ENCODE measurements at places on chromosomes 5 and 9. TPM values are rescaled to one million over a fixed set of nuclear protein-coding genes. Genes with fewer than 3 reads are reported as not detected.

Gene PRRX2
- 0.20 TPM for total RNA-seq

DNA sequence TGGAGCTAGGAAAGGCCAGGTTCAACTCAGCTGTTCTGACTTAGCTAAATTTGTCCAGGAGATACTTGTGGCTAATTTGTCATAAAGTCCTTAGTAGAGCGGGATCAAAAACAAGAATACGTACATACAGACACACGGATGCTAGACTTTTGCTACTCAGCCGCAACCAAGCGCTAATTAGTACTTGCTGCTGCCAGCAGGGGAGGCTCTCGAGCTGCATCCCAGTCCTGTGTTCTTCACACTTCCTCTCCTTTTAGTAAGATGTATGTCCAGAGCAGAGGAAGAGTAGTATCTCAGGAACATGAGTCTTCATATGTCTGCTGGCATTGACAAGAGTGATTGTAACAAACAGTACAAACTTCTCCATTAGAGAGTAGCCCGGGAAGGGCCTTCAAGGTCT lies 58.3 kb downstream of the CYFIP2 start:
- DNase-seq = no peak

Gene YTHDC2
- 13.4 TPM for total RNA-seq

DNA sequence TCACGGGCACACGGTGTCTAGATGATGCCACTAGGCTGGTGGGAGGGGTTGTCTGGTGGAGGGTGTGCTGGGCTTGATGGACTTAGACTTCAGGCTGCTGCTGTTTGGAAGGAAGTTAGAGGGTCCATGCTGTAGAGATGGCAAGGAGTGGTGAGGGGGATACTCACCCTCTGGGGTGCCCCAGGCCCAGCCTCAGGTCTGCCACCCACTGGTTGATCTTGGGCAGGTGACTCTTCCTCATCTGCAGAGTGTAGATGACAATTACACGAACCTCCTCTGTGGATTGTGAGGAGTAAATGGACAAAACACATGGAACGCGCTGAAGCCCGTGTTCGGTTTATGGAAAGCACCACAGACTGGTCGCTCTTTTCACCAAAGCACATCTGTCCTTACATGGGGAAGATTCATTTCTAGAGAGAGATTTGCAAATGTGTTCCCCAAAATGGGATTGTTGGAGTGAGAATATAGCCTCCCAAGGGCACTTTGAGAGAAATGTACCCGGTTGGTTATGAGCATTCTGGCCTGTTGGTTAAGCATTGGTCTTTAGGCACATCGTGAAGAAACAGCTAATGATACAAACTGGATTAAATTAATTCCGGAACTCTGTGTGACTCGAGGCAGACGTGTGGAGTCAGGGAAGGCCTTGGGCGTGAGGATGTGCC lies 58.2 kb downstream of the ZNF618 start:
- DNase-seq = no peak

DNA sequence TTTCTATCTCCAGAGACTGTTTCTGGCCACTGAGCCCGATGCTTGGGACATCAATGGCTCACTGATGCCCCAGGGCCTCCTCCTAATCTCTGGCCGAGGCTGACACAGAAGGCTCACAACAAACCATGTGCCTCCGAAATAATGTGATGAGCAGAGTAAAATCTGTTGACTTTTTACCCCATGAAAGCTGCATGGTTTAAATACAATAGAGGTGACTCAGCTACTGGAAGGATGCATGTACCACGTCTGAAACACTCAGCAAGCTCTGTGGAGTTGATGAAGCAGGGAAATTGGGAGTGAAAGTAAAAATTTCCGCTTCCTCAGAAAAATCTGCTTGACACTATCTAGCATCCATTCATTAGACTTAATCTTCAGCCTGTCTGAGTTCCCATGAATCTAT lies 111.1 kb upstream of the EQTN start:
- no peak for DNase-seq

DNA sequence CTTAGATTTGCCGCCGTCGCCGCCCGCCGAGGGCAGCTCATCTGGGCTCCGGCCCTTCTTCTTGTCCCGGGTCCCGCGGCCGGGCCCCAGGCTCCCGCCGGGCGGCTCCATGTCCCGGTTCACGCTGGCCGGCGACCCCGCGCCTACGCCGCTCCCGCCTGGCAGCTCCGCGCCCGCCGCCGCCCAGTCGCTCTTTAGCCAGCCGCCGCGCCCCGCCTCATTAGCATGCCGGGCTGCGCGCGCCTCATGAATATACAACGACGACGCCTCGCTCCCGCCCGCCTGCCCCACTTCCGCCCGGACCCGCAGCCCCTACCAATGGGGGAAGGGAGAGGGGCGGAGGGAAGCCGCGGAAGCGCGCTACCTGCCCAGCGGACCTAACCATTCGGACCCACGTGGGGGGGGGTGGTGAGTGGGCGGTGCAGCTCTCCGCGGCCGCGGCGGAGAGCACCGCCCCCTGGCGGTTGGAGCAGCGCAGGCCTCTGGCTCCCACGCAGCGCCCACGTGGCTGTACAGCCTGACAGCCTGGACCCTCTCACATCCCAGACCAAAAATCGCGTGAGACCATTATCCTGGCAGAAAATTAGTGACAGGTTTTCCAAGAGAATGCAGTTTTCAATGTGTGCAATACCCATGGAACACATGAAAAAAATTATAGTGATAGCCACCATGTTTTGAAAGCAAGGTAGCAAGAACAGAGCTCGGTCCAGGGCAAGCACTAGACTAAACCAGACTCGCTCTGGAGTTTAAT lies at the start of gene DIAPH1:
Gene DIAPH1 (minus strand): TSS at position 197 of the 751 bp plus-strand sequence. CDS start 86 bp downstream, at position 111.
- peak; percentile 98 for DNase-seq

Gene ANAPC2
- total RNA-seq = 38.2 TPM

Gene DDX41
- 29.8 TPM for total RNA-seq

Gene FAM78A
- 69.1 TPM for total RNA-seq

DNA sequence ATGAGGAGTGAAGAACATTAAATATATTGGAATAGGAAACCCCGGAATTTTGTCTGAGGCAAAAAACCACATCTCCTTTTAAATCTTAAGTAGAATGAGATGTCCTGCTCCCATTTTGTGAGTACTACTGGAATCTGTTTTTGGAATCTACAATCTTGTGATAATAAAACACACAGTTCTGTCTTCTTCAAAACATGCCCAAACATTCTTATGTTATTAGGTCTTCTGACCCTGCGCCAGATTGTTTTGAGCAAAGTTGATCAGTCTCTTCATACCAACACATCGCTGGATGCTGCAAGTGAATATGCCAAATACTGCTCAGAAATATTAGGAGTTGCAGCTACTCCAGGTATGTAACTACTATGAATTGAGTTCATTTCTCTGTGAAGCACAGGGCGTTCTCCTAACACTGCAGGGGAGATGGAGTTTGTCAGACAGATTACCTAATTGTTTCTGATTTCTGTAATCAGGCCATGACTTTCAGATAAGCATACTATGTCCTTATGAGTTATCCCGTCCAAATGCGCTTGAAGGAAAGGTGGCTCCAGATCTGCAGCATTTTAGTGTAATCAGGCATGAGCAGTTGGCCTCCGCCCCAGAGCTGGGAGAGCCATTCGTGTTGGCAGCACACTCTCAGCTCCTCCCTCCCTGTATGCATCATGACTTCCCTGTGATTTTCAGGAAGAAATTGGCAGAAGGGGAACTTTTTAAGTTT lies 88.0 kb downstream of the NLN start:
- peak; percentile 76 for DNase-seq

- DNase-seq = no peak
Observed at GRCh38 chr9:114070188-114071103, 7.7 kb downstream of the AMBP start.

DNA sequence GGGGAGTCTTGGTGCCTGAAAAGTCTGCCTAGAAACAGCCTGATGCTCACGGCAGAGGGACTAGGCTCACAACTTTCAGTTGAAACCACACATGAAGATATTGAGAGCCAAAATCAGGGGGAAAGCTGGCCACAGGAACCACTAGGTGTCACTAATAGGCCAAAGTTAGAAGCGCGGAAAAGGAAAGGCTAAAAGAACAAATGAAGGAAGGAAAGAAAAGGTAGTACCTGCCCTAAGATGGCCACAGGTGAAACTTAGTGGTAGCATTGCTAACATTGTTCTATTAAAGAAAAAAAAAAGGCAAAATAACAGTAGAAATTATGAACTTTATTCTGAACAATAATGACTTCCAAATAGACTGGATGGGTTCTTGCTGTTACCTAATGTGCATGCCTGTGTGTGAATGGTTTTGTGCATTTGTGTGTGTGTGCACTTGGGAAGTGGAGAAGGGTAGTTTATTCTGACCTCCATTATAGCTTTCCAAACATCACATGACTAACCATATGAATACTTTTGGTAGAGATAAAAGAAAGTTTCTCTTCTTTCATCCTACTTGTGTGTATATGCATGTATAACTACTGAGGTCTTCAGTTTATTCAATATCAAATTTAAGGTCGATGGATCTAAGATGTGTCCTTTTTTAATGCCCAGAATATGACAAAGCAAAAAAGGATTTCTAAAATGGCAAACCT lies 2.1 kb upstream of the RFESD start:
- peak; percentile 29 for DNase-seq

GRCh38 chr5:96885518-96886338 lies 9.4 kb downstream of the ERAP2 start:
- DNase-seq = no peak

- DNase-seq = no peak
Observed at GRCh38 chr5:10635257-10635866, 71.5 kb downstream of the ANKRD33B start.

DNA sequence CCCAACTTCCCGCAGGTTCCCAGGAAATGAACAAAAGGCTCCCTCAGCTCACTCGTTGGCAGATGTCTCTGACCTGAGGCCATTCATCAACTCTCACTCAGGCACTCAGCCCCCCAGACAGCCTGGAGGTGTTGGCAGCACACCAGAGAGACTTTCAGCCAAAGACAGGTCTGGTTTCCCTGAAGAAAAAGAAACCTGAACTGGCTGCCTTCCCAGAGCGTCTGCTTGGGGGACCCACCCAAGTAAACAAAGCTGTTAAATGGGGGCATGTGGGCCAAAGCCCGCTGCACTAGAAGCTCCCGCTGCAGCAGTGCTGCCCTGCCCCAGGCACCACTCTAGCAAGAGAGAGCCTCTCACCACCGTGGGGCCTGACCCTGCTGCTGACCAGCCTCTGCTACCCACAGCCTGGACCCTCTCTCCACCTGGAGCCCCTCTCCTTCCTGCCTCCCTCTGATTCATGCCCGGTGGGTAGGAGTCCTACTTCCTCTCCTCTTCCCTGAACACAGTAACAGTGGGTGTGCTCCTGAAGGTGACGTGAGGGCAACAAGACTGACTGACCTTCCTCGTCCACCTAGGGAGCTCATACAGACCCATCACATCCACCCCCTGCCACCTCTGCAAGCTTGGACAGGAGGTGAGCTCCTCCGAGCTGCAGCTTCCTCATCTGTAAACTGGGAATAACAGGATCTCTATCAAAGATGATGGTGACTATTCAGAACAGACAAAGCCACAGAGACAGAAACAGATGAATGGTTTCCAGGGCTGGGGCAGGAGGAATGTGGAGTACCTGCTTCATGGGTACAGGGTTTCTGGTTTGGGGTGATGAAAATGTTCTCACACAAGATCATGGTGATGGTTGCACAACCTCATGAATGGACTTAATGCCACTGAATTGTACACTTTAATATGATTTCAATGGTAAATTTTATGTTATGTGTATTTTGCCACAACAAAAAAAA lies 31.0 kb upstream of the GABRP start:
- DNase-seq = peak; percentile 48

DNA sequence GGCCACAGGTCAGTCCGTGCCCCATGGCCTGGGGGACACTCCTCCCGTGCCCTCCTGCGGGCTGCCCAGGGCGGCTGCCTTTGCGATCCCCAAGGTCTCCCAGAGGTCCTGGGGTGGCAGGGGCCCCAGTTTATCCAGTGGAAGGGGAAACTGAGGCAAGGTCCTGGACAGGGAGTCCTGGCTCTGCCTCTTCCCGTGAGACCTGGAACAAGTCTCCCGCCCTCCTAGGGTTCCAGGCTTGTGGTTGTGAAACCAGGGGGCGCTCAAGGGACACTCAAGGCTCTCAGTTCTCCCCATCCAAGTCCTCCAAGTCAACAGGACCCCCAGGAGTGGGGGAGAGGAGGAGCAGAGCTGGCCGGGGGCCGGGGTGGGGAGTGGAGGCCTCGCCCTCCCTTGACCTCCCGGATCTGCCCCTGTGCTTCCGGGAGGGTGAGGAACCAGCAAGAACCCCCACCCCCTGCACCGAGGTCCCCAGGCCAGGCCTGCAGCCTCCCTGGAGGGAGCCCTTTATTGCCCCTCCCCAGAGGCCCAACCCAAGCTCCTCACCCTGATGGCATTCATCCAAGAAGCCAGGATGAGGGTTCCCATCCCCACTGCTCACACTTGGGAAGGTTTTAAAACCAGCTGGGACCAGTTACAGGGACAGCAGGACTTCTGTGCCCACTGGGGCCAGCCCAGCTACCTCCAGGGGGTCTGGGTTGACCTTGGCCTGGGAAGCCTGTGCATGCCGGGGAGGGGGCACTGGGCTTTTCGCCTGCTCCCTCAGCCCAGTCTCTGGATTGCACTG lies 24.7 kb upstream of the TMEM250 start:
- no peak for DNase-seq

GRCh38 chr5:64768358-64769312 lies at the start of the genes CWC27 and SREK1IP1:
Gene CWC27 (plus strand): TSS chr5:64768930. CDS start chr5:64769147, 217 bp downstream.
Gene SREK1IP1 (minus strand): TSS chr5:64768691. CDS start chr5:64768517, 174 bp downstream.
- DNase-seq = peak; percentile 81

DNA sequence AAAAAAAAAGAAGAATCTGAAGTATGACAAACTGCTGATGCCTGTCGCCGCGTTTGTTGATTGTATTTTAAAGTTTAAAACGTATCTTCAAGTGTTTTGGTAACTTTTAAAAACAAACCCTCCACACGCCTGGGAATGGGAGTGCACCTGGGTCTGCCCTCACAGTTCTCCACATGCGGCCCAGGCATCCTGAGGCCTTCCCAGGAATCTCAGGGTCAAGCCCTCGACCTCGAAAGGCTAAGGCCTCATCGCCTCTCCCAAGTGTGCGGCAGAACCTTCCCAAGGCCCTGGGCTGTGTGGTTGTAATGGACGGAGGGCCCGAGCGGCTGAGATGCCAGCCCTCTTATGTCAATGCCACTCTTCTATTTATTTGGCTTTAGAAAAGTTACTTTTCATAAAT lies 94.4 kb downstream of the CAMSAP1 start:
- no peak for DNase-seq

Gene LHFPL2
- 5.4 TPM for total RNA-seq

- no peak for DNase-seq
Observed at GRCh38 chr5:161064781-161065180, 212.8 kb upstream of the ATP10B start.

DNA sequence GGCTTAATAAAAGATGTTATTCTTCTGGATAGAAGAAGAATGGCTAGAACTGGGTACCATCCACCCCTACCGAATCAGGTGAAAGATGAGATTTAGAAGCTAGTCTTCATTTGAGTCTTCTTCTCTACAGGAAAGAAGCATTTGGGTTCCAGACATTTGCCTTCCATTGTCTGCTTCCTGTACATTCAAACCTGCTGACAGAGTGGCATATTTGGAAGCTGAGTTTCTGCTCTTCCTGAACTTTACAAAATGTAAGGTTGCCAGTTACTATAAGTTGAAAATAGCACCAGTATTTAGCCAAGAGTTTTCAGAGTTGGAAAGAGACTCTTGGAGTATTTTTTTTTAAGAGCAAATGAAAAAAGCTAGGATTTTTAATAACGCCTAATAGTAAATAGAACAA lies 525.4 kb upstream of the TLE4 start:
- no peak for DNase-seq
